GM03348 (cell line): ENCODE measurements at places on chromosomes 7 and 10.

GRCh38 chr7:123463890-123464289 is 70.5 kb downstream of the IQUB start:
- no peak for DNase-seq

DNA sequence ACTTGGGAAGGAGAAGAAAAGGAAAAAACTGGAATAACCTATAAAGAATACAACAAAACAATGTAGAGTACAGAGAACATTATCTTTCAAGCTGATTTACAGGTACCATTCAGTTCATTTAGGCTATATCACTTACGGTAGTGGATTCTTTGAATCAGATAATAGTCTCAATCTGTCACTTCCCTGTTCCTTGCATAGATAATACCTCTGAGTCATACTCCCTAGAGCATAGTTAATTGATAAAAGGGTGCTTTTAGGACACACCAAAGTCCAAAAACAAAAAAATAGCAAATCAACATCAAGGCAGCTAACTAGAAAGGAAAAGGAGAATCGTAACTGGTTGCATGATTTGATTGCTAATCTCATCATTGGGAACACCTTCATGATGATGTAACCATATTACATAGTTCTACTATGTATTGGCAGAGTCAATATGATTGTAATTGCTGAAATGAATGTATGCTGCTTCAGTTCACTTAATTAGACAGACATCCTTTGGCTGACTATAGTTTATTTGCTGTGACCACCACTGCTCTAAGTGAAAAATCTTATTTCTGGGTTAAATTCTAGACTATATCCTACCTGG is 844.4 kb downstream of the GATA3 start:
- DNase-seq, result no peak

DNA sequence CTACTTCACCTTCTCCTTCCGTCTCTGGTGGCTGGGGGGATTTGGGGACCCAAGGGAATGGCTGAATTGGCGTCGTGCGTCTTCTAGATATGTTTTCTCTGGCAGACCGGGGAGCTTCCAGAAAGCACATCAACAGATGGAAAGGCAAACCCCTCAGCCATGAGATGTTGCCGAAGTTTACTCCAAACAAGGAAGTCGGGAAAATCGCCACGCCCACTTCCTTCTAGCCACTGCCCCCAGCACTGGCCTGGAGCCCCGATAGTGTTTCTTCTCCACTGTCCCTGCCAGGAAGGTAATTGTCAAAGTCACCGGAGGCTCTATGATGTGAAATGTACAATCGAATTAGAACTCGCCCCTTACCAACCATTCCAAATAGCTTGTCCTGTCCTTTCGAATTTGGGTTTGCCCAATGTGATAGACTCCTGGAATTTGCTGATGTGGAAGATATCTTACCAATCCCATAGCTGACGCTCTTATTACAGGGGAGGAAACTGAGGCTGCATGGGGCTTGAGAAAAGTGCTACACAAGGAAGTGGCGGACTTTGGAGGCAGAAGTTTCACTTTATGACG is 191.0 kb downstream of the LSM5 start:
- no peak for DNase-seq

- DNase-seq, result no peak
These were observed 1211.6 kb upstream of the LRRN3 start for GRCh38 chr7:109879287-109879828.

DNA sequence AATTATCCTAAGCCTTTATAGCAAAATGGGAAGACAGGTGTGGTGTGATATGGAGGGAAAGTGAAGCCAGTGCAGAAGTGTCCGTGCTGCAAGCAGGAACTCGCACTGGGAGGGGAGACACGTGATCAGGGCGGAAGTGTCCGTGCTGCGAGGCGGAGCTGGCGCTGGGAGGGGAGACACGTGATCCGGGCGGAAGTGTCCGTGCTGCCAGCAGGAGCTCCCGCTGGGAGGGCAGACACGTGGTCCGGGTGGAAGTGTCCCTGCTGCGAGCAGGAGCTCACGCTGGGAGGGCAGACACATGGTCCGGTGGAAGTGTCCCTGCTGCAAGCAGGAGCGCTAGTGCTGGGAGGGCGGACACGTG is 40.5 kb upstream of the PRKAR1B start:
- DNase-seq, result no peak

DNA sequence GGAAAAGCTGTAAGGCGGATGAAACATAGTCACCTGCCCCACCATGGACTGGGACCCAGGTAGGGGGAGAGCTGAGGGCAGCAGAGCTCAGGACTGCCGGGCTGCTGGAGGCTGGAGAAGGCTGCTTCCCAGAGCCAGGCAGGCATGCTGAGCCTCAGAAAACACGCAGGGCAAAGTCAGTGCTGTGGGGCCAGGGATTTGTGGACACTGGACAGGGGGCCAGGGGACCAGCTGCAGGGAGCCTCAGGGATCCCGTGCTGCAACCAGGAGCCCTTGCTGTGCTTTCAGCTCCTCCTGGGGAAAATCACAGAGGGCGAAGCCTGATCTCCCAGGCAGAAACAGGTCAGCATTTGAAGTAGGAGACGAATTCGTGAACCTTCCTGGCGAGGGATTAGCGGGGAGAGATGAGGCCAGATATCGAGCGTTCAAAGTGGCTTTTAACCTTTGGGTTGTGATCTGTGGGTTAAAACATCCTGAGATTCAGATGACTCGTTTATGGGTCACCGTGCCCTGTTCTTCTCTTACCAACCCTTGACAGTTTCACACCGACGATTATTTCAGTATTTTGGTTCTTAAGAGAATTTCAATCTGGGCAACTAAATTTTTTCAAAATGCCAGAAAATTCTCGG is 85.6 kb upstream of the SHH start:
- DNase-seq, result no peak

GRCh38 chr7:66493235-66494205 is 135.2 kb upstream of the KCTD7 start:
- peak; percentile 99 for DNase-seq

DNA sequence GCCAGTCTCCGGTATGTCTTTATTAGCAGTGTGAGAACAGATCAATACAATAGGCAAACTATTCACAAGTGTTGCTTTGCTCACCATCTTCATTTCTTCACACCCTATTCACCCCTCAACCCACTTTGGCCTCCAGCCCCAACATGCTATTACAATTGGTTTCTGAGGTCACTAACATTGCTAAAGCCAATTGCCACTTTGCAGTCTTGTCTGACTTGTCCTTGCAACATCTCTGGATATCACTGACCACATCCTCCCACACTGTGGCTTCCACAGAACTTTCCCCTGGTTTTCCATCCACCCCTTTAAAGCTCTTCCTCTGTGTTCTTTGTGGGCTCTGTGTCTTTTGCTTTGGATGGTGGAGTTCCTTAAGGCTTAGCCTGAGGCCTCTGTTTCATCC is 5.2 kb upstream of the APBB1IP start:
- DNase-seq, result peak; percentile 67

GRCh38 chr10:132371641-132372081 is 25.3 kb upstream of the PWWP2B start:
- DNase-seq, result no peak

DNA sequence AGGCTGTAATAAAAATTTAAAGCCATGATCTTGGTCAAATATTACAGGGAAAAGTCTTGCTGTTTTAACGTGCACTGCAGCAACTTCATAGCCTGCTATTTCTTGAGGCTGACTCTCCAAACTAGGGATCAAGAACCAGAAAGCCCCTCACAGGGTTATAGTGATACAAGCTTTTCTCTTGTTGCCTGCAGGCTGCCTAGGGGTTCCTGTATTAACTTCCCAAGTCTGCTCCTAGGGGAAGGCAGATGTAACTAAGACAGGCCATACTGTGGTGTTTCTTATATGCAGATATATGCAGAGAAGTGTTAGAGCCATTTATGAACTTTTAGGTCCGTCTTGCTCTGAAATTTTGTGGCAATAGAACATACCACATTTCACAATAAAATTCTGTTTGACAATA is 175.7 kb downstream of the FOXP2 start:
- no peak for DNase-seq

DNA sequence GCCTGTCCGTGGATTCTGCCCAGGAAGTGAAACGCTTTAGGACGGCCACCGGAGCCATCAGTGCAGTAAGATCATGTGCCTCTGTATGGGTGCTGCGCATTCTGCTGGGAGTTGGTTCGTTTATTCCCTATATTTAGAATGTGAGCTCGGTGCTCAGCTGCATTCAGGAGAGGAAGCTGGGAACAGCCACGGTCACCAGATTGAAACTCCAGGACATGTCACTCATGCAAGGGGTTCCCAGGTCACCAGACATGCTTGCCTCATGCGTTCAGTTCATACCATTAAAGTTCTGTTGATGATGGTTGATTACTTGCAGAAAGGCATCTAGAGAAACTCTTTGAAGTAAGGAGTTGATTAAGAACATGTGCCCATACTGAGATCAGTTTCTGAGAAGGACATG is 78.1 kb downstream of the TRRAP start:
- no peak for DNase-seq

- peak; percentile 95 for DNase-seq
These were observed 22.3 kb downstream of the IMPDH1 start for GRCh38 chr7:128387216-128388144.

DNA sequence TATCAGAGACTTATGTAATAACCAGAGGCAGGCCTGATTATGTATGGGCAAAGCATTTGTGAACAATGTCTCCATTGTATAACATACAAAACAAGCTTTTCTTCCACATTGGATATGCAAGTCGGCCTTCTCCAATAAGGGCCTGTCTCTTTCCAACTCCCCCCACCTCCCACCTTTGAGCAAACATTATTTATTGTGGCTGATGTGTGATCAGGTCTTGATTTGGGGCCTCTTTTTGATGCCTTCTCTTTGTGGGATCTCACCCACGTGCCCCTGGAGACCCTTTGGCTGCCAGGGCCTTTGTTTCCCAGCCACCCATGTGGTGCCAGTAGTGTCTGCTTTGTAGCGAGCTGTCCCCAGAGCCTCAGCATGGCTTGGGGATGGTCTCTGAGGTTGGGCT is 53.0 kb downstream of the TCF7L2 start:
- no peak for DNase-seq

GRCh38 chr7:91875851-91876250 is 4.7 kb downstream of the MTERF1 start:
- peak; percentile 15 for DNase-seq

DNA sequence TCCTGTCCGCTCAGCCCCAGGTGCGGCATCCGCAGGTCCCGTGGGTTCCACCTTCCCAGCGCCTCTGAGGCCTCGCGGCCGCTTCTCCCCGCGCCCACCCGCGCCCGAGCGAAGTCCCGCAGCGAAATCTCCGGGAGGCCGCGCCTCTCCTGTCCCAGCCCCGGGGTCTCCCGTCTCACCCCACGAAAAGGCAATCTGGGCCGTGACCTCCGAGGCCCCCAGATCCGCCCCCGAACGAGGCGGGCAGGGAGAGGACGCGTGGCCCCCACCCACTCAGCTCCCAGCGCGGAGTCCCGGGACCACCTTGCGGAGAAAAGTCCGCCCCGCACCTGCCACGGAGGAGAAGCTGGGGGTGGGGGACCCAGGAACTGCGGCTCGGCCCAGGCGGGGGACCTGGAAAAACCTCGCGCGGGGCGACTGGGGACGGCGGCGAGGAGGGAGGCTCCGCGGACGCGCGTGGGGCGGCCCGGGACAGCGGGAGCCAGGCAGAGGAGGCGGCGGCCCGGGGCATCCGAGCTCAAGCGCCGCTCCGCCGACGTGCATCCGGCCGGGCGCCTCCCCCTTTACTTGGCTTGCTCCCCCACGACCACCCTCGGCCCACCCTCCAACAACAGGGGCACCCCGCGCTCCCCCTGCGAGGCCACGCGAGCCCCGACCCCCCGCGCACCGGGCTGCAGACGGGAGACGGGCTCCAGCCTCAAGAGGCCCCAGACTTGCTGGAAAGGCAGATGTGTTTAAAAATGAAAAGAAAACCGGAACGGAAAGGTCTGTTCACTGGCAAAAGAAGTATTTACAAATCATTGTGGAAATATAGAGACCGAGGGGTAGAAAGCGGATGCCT is 33.0 kb upstream of the RNF32 start:
- peak; percentile 38 for DNase-seq

DNA sequence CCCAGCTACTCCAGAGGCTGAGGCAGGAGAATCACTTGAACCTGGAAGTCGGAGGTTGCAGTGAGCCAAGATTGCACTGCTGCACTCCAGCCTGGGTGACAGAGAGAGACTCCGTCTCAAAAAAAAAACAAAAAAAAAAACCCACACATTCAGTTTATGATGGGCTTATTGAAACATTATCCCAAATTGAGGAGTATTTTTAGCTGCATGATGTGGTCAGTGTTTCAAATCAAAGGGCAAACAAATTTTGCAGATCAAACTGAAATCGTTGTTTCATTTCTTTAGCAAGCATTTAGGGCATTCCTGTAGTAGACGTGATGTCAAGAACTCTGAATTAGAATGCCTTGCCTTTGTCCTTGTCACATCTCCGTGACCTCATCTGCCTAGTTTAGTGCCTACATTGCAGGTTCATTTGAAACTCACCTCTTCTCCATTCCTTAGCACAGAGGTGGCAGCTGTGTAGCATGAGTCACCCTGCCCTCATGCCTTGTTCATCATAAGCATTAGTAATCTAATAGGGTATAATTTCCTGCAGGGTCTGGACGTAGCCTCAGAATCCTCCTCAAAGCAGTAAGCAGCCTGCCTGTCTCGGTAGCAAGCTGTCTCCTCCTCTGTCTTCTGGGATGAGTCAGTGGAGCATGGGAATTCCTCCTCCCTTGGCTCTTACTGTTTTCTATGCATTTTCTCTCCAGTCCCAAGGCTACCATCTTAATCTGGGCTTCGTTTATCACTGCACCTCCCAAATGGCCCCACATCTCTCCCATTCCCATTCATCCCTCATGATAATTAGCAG is 73.8 kb downstream of the CUL1 start:
- peak; percentile 83 for DNase-seq

DNA sequence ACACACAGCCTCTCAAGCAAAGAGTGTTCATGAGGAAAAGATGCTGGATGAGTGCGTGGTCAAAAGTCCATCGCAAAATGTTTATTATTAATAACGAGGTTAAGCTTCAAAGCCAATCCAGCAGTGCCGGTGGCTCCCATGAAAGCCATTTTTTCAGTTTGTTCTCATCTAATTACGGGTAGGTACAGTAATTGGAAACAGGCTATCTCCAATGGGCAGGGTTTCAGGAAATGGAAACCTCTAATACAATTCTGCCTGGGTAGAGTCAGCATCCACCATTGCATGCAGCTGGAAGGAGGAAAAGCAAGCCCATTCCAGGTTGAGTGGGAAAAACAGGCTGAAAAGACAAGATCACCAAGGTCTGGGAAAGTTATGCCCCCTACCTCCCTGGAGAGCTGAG is 57.4 kb downstream of the GPAM start:
- DNase-seq, result no peak

DNA sequence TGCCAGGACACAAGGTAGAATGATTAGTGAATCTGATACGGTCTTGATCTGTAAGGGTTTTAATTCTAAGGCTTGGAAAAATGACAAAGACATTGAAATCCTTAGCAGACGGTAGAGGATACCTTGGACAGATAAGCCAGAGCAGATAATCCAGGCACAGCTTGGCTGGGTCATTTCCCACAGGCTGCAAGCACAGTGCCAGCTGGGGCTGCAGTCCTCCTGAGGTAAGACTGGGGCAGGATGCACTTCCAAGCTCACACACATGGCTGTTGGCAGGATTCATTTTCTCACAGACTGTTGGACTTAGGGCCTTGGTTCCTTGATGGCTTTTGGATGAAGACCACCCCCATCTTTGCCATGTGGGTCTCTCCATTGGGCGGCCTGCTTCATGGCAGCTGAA is 63.2 kb upstream of the BMPER start:
- DNase-seq, result no peak
